ENCODE measurements at places on chromosomes 16 and 17.

GRCh38 chr16:2160915-2161551, 5.5 kb downstream of the TRAF7 start:
- no peak for DNase-seq

- DNase-seq: no peak
Observed at GRCh38 chr17:55200904-55201303, 63.9 kb upstream of the HLF start.

GRCh38 chr16:24769806-24770205, 40.4 kb downstream of the TNRC6A start:
- DNase-seq: no peak

DNA sequence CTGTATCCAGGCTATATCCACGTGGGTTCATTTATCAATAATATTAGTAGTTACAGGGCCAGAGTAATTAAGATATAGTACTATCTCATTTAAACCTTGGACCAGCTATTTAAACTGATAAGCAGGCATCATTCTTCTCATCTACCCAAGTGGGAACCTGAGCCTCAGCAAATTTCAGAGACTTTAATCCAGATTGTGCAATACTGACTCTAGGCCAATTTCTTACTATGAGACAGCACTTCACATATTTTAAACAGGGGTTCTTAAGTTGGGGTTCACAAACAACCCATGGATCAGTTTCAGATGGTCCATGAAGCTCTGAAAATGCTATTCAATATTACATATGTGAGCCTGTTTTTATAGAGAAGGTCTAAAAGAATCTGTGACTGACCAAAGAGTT, 302.7 kb upstream of the PSMD7 start:
- no peak for DNase-seq
